ENCODE measurements at places on chromosomes 6 and 20.

DNA sequence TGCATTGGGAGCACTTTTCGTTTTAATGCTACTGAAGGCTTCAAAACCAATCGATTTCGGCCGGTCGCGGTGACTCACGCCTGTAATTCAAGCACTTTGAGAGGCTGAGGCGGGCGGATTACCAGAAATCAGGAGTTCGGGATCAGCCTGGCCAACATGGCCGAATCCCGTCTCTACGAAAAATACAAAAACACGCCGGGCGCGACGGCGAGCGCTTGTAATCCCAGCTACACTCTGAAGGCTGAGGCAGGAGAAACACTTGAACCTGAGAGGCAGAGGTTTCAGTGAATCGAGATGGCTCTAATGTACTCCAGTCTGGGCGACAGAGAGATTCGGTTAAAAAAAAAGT, 58.4 kb downstream of the TRIM38 start:
- DNase-seq = peak; percentile 13

DNA sequence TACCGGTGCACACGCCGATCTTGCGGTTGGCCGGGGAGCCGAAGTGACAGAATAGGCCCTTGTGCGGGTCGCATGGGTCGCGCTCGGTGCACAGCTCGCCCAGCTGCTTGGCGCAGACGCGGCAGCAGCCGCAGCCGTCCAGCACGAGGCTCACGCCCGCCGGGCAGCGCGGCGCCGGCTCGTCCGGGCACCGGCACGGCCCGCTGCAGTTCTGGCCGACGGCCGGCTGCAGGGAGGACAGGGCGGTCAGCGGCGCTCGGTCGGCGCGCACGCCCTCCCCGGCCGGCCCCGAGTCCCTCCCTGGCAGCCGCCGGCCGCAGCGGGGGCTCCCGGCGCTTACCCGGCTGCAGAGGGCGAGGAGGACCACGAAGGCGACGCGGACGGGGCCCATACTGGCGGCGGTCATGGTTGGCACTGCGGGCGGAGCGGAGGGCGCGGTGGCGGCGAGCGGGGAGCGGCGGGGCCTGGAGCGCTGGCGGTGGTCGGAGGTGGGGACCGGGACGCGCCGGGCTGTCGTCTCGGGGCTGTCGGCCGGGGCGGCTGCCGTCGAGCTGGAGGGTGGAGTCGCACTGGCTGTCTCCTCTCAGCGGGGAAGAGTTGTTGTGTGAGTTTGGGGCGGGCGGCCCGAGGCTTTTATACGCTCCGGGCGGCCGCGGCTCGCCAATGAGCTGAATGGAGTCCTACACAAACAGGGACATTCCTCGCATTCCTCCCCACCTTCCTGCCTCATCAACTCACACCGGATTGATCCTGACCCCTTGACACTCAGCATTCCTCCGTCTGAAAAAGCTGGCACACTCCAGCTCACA, at the start of gene CCN2:
TSS of gene CCN2 (minus strand) at position 606 of the 809 bp plus-strand sequence. CDS start at position 406, 200 bp downstream.
- DNase-seq = no peak

- DNase-seq = no peak
Measured at GRCh38 chr6:53929041-53929820, 134.4 kb downstream of the LRRC1 start.

DNA sequence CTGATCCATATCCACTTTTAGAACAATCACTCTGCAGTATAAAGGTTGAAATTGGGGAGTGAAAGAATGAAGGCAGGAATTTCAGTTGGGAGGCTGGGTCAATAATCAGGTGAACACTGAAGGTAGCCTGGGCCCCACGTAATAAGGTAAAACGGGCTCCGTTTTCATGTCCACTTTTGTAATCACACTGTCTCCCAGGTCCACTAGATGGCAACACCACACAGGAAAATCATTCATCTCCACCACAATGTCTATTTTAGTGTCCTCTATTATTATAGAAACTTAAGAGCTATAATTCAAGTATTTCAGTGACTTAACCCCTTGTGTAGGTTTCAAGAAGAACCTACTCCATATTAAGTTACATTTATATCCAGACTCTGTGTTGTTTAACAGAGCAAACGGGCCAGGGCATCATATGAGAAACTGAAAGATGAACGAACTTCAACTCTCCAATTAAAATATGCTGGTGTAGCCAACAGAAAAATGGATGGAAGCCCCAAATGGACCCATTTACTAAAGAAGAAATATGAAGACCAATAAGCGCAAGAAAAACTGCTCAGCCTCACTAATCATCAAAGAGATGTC, 45.9 kb upstream of the MC3R start:
- no peak for DNase-seq

DNA sequence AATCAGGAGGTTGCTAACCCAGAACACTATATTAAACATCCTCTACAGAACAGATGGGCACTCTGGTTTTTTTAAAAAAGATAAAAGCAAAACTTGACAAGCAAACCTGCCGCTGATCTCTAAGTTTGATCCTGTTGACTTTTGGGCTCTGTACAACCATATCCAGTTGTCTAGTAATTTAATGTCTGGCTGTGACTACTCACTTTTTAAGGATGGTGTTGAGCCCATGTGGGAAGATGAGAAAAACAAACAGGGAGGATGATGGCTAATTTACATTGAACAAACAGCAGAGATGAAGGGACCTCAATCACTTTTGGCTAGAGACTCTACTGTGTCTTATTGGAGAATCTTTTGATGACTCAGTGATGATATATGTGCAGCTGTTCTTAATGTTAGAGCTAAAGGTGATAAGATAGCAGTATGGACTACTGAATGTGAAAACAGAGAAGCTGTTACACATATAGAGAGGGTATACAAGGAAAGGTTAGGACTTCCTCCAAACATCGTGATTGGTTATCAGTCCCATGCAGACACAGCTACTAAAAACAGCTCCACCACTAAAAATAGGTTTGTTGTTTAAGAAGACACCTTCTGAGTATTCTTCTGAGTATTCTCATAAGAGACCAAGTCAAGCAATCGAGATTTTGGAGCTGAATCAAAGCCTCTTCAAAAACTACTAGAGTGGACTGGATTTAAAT, 201.2 kb upstream of the SHLD1 start:
- DNase-seq = no peak

DNA sequence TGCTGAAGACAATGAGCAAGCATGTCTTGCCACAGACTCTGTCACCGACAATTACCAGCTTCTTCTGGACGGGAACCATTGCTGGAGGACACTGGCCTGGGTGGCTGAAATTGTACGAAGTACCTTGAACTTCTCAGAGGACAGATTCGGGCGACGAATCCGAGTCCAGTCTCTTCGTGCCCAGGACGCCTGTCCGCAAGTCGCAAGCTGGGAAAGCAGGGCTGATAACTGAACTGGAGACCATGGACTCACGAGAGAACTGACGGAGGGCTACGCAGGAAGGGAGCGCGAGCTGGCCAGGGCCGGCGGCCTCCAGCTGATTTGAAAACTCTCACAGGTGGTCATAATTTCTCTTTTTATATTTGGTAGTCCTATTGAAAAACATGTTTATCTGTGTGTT, 1229.5 kb upstream of the MAP3K7 start:
- no peak for DNase-seq

DNA sequence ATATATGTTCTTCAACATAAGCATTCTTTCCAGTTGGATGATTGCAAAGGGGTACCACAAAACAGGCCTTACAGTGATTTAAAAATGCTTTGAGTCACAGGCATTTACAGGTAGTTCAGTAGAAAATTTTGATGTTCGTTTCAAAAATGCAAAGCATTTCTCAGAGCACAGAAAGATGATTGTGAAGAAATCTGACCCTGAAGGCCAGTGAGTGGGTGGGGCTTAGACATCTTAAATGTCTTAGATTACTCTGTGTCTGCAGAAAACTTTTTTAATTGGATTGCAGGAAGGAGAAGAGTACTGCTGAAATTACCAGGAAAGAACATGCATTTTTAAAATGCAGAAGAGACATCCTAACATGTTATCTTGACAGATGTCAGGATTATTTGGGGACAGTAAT, 268.3 kb downstream of the CDKAL1 start:
- no peak for DNase-seq

DNA sequence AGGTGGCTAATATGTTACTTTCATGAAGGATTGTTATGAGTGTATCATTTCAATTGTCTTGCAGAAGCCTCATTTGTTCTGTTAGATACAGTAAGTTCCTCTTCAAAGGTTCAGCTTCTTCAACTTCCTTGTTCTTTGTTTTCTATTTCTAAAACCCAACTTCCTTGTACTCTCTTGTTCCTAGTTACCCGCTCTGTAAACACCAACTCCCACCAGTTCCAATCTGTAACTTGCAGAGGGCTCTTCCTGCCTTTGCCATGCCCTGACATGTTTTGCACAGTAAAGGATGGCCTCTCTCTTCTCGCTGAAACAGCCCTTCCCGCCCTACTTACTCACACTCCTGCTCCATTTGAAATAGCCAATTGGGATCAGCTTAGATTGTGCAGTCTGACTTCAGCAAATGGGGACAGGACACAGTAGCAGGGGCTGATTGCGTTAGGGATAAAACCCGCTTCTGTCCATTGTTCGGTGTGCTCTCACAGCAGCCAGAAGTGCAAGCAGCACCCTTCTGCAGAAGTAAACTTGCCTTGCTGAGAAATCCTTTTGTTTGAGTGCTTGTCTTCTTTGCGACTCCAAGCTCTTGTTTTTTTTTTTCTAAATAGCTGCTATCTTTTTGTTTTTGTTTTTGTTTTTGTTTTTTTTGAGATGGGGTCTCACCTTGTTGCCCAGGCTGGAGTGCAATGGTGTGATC, 45.9 kb upstream of the POU5F1 start:
- no peak for DNase-seq

- DNase-seq = no peak
Measured at GRCh38 chr20:4728120-4728760, 6.5 kb downstream of the PRND start.

DNA sequence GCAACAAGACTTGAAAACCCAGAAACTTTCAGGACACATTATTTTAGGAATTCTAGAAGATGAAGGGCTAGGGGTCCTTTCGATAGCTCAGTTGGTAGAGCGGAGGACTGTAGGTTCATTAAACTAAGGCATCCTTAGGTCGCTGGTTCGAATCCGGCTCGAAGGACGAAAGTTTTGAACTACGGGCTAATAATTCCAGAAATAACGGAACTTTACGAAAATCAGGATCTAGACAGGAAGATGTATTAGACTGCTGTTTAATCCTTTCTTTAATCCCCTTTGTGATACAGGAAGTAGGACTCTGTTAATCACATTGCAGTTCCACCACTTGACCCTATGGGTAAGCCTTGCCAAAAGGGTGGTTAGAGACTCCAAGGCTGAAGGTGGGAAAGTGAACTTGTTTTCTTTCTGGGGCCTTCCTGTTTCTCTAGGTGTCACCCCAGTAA, 21.2 kb upstream of the ABT1 start:
- no peak for DNase-seq

DNA sequence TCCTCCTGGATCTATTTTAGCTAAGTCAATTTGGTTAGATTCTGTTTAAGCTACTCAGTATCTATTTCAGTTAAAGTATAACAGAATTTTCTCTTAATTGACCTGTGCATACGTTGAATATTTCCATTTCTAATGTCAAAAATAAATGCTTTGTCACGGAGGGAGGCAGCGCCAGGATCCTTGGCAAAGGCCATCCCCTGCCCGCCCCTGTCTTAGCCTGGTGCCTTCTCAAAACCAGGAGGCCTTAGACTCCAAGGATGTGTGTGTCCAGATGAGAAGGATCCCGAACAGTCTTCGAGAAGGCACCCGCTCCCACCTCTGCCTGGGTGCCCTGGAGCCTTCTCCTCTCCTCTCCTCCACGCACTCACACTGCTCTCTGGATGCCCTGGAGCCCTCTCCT, 22.4 kb downstream of the TCFL5 start:
- DNase-seq = no peak

Measured in activated gamma-delta T cell (primary cell).